ENCODE measurements at places on chromosomes 3 and 15. TPM values are rescaled to one million over a fixed set of nuclear protein-coding genes. Genes with fewer than 3 reads are reported as not detected.
A peak's percentile ranks its signal among the peaks of the same experiment; 100 is the strongest.

Gene ESYT3
- 40.3 TPM for total RNA-seq

Gene STAB1
- total RNA-seq = 133 TPM

Gene SOX14
- not detected for total RNA-seq

Gene PPP1R14D
- total RNA-seq = 0.53 TPM

Gene ANKUB1
- 3.1 TPM for total RNA-seq

Gene CCDC39
- total RNA-seq = 2.2 TPM

Gene FAM43A
- 12.9 TPM for total RNA-seq

Gene P2RY1
- total RNA-seq = 19.8 TPM

Gene ZPLD1
- not detected for total RNA-seq

Gene NR2F2
- 50.6 TPM for total RNA-seq

Gene CA12
- total RNA-seq = 4.9 TPM

Gene APBA2
- 3.8 TPM for total RNA-seq

Gene TIPARP
- 58.0 TPM for total RNA-seq

Gene SATB1
- total RNA-seq = 30.2 TPM

GRCh38 chr3:54434756-54435155 lies 312.4 kb downstream of the CACNA2D3 start:
- H3K4me1 ChIP-seq = no peaks in the 10 kb centered on the region
- H3K27ac ChIP-seq = no peak overlapping the region
- H3K4me3 ChIP-seq = no peak overlapping the region
- H3K27me3 ChIP-seq = no peaks in the 10 kb centered on the region
- no peaks in the 10 kb centered on the region for H3K36me3 ChIP-seq

GRCh38 chr3:53030619-53031449 lies 15.0 kb downstream of the SFMBT1 start:
- no peaks in the 10 kb centered on the region for H3K27me3 ChIP-seq
- peaks cover 7% of the 10 kb centered on the region for H3K4me1 ChIP-seq
- DNase-seq = no peak
- H3K27ac ChIP-seq = no peak overlapping the region
- no peaks in the 10 kb centered on the region for H3K36me3 ChIP-seq
- H3K4me3 ChIP-seq = no peak overlapping the region

GRCh38 chr3:128327606-128328031 lies 139.1 kb downstream of the DNAJB8 start:
- H3K36me3 ChIP-seq = no peaks in the 10 kb centered on the region
- DNase-seq = peak; percentile 30
- no peaks in the 10 kb centered on the region for H3K4me1 ChIP-seq
- no peak overlapping the region for H3K4me3 ChIP-seq
- no peaks in the 10 kb centered on the region for H3K27me3 ChIP-seq

DNA sequence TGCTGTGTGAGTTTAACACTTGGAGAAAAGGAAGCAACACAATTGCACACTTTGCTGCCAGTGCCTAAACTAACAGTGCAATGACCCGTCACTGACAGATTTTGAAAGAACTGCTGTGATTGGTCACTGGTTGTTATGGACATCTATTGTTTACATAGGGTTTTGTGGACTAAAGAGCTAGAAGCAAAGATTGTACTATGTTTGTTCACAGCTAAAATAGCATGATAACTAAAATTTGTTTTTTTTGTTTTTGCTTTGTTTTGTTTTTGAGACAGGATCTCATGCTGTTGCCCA lies 112.4 kb upstream of the GOLGA8J start:
- H3K36me3 ChIP-seq = no peaks in the 10 kb centered on the region
- no peak overlapping the region for H3K4me3 ChIP-seq
- H3K27ac ChIP-seq = no peak overlapping the region
- no peaks in the 10 kb centered on the region for H3K4me1 ChIP-seq
- DNase-seq = no peak

GRCh38 chr3:17194116-17194515 lies 309.4 kb downstream of the PLCL2 start:
- no peak overlapping the region for H3K4me3 ChIP-seq
- H3K4me1 ChIP-seq = peaks cover 21% of the 10 kb centered on the region
- no peaks in the 10 kb centered on the region for H3K36me3 ChIP-seq
- H3K27ac ChIP-seq = no peak overlapping the region
- DNase-seq = no peak
- no peaks in the 10 kb centered on the region for H3K27me3 ChIP-seq

DNA sequence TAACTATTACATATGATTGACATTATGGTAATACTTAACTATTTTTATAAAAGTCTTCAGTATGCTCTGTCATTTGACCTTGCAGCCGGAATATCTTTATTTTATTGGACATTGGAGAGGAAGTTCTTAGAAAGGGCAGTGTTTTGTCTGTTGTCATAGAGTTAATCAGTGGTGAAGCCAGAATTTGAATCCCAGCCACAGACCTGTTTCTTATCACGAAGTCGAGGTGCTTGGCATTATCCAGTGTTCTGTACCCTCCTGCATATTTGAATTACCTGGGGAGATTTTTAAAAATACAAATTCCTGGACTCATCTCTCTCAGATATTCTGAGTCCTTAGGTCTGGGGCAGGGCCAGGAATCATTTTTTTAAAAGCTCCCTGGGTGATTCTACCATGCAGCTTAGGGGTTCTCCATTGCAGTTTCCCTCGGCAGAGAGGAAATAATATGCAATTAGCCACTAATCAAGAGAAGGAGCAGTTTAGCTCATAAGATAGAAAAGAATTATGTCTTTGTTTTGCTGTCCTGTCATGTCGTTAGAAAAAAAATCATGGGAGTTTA lies 195.6 kb upstream of the CFAP20DC start:
- no peak for DNase-seq
- H3K27me3 ChIP-seq = no peaks in the 10 kb centered on the region
- no peak overlapping the region for H3K27ac ChIP-seq
- no peaks in the 10 kb centered on the region for H3K4me1 ChIP-seq
- no peaks in the 10 kb centered on the region for H3K36me3 ChIP-seq
- H3K4me3 ChIP-seq = no peak overlapping the region

GRCh38 chr3:19146685-19147650 lies 1.3 kb upstream of the KCNH8 start:
- DNase-seq = peak; percentile 82
- H3K4me3 ChIP-seq = peak overlapping the region; percentile 69
- peaks cover 15% of the 10 kb centered on the region for H3K4me1 ChIP-seq

DNA sequence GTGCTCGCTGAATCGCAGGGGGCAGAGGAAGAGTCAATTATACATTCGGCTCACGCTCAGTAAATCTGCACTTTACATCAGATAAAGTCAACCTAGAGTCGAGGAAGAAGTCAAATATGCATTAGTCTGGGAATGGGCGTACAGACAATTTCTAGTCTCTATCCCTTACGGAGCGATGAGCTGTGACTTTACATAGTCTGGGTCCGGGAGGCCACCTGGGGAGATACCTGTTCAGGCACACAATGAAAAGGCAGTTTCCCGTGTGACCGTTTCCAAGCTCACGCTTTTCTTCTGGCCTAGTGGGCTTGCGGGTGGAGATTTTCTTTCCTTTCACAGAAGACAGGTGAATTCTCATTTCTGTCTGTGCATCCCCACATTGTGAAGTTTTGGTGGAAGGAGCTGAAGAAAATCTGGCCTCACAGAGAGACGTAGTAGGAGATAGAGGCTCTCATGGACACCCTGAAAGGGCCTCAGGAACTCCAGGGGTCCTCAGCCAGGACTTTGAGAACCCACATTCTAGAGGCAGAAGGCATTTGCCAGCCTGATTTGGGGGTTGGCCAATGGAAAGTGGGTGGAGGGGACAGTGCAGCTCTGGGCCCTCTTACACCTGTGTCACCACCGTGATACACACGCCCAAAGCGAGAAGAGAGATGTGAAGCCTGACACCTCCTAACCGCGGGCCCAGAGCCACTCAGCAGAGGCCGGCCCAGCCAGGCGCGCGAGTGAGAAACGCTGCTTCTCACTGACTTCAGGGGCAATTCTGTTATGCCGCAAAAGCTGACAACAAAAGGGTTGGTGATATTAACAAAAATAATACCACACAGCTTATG lies 10.7 kb upstream of the OCA2 start:
- H3K4me3 ChIP-seq = no peak overlapping the region
- peaks cover 17% of the 10 kb centered on the region for H3K4me1 ChIP-seq
- no peak overlapping the region for H3K27ac ChIP-seq
- DNase-seq = no peak
- H3K36me3 ChIP-seq = peaks cover 39% of the 10 kb centered on the region

DNA sequence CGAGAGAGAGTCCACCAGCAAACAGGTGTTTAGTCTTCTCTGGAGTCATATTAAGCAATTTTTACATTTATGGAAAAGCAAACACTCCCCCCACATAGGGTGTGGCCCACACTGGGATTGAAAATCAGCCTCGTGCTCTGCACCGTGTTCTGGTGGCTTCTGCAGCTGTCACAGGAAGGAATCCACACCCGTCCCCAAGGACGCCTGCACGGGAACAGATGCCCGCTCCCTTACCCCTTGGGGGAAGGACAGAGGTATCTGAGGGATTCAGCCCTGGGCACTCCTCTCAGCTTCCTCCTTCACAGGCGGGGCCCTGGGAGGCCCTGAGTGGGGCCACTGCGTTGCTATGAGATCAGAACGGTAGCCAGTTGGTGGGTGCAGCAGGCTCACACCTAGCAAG lies 27.8 kb downstream of the LIPC start:
- no peak for DNase-seq
- no peak overlapping the region for H3K4me3 ChIP-seq

GRCh38 chr15:96888764-96889163 lies 558.3 kb downstream of the NR2F2 start:
- no peaks in the 10 kb centered on the region for H3K27me3 ChIP-seq
- H3K36me3 ChIP-seq = no peaks in the 10 kb centered on the region
- no peaks in the 10 kb centered on the region for H3K4me1 ChIP-seq
- no peak overlapping the region for H3K27ac ChIP-seq
- DNase-seq = no peak

DNA sequence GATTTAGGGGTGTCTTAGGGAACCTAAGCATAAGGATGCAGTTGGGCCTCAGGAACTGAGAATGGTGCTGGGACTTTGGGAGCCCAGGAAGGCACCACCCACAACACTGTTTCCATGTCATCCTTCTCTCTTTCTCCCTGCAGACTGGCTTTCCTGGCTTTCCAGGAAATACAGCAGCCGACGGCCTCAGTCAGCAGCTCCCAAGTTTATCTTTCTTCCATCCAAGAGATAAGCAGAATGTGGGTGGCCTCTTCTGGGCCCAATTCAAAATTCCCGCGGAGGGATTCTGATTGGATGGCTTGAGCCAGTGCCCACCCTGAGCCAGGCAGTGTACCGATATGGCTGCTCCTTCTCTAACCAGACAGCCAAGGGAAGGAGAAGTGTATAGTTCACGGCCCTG lies 4.5 kb upstream of the CLN6 start:
- no peak for DNase-seq
- H3K36me3 ChIP-seq = no peaks in the 10 kb centered on the region
- no peak overlapping the region for H3K27ac ChIP-seq
- H3K4me3 ChIP-seq = no peak overlapping the region
- H3K27me3 ChIP-seq = no peaks in the 10 kb centered on the region

GRCh38 chr3:137165117-137165806 lies 207.5 kb downstream of the IL20RB start:
- no peaks in the 10 kb centered on the region for H3K27me3 ChIP-seq
- H3K4me1 ChIP-seq = peaks cover 5% of the 10 kb centered on the region
- no peaks in the 10 kb centered on the region for H3K36me3 ChIP-seq

GRCh38 chr15:41655716-41656115 lies 4.5 kb upstream of the MGA start:
- no peak overlapping the region for H3K27ac ChIP-seq
- no peak for DNase-seq
- no peaks in the 10 kb centered on the region for H3K27me3 ChIP-seq
- no peaks in the 10 kb centered on the region for H3K36me3 ChIP-seq
- H3K4me1 ChIP-seq = peaks cover 15% of the 10 kb centered on the region
- H3K4me3 ChIP-seq = no peak overlapping the region

DNA sequence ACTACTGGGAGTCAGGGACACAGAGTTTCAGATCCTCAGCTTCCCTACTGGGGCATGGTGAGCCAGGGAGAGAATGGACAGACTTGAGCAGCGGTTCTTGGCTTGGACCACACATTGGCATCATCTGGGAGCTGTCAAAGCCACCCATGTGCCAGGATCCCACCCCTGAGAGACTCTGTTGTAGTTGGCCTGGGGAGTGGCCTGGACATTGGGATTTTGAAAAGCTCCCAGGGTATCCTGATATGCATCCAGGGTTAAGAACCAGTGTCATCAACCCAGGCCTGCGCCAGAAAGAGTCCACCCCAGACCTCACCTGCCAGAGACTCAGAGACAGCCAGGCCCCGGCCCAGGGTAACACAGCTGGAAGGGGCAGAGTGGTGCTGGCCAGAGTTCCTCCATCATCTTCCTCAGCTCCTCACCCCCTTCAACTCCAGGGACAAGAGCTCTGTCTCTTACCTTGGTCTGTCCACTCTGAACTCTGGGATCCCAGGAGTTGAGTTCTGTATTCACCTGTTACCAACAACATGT lies 33.0 kb upstream of the CHRNB4 start:
- no peaks in the 10 kb centered on the region for H3K36me3 ChIP-seq
- peaks cover 8% of the 10 kb centered on the region for H3K4me1 ChIP-seq
- H3K4me3 ChIP-seq = no peak overlapping the region
- H3K27me3 ChIP-seq = no peaks in the 10 kb centered on the region
- H3K27ac ChIP-seq = no peak overlapping the region
- DNase-seq = no peak

DNA sequence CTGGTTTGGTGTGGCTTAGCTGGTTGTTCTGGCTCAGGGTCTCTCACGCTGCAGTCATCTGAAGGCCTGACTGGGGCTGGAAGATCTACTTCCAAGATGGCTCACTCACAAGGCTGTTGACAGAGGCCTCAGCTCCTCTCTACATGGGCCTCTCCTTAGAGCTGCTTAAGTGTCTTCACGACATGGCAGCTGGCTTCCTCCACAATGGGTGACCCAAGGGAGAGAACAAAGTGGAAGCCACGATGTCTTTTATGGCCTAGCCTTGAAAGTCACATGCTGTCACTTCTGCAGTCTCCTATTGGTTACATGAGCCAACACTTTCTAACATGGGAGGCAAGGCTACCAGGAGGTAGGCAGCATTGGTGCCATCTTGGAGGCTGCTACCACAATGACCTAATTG lies 13.4 kb upstream of the PDE8A start:
- H3K27ac ChIP-seq = no peak overlapping the region
- no peaks in the 10 kb centered on the region for H3K36me3 ChIP-seq
- no peak for DNase-seq
- no peak overlapping the region for H3K4me3 ChIP-seq
- H3K27me3 ChIP-seq = no peaks in the 10 kb centered on the region
- no peaks in the 10 kb centered on the region for H3K4me1 ChIP-seq

GRCh38 chr3:160184655-160185054 lies 40.6 kb upstream of the C3orf80 start:
- H3K27ac ChIP-seq = no peak overlapping the region
- no peak overlapping the region for H3K4me3 ChIP-seq
- DNase-seq = no peak

GRCh38 chr3:20108869-20109268 lies 68.6 kb downstream of the KAT2B start:
- no peak for DNase-seq
- no peak overlapping the region for H3K4me3 ChIP-seq
- H3K4me1 ChIP-seq = no peaks in the 10 kb centered on the region
- no peak overlapping the region for H3K27ac ChIP-seq
- H3K36me3 ChIP-seq = peaks cover 25% of the 10 kb centered on the region
- H3K27me3 ChIP-seq = no peaks in the 10 kb centered on the region
